ENCODE measurements at places on chromosomes 1 and 21.

DNA sequence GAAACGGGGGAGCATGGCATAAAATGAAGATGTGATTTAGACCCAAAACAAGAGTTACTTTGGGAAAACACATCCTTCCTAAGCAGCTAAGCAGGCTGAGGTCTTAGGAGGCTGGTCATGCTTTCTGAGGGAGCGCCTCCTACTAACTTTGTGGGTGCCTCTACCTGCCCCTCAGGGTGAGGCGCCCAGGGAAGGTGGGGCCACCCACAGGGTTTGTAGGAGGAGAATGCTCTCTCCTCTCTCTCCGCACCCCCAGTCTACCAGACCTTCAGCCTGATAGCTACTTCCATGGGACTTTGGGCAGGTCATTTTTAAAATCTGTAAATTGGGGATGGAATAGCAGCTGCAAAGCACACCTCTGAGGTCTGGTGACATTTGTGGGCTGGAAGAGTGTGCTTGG lies 23.8 kb downstream of the SLC27A3 start:
- DNase-seq, result no peak

- DNase-seq, result no peak
These were observed 53.8 kb downstream of the LYPLAL1 start for GRCh38 chr1:219227360-219228057.

DNA sequence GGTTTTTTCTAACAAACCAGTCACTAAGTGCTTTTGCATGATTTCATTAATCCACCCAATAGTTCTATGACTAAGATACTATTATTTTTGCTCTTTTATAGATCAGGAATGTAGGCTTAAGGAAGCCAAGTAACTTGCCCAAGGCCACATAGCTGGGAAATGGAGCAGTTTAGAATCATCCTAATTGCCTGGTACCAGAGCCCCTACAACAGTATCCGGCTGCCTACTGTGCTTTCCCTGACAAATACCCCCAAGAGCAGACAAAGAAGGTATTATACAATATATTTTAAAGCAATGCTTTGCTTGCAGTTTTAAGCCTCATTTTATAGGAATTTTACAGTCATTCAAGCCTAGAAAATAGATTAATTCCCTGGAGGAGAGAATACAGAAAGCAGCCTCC lies 45.5 kb upstream of the RASAL2 start:
- DNase-seq, result no peak

- DNase-seq, result no peak
These were observed 5.6 kb upstream of the ZNF496 start for GRCh38 chr1:247337250-247337746.

DNA sequence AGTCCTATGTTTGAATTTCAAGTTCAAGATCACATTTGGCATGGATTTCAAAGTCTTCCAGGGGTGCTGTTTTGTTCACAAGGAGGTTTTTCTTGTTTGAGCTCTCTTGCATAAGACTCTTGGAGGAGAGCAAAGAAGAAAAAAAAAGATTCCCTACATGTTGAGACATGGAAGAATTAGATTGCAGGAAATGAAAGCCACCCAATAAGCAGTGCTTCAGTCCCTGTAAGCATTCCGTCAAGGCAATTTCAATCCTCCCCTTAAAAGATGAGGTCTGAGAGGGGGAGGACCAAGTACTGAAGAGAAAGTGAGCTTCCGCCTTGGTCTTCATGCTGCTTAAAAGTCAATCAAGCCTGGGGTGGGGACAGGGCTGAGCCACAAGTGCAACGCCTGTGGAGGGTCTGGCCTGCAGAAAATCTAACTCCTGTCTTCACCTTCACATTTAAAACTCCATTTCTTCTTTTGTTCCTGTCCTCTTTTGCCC lies 50.2 kb downstream of the LPAR3 start:
- no peak for DNase-seq

GRCh38 chr1:175514387-175514953 lies 228.9 kb downstream of the TNR start:
- DNase-seq, result no peak

DNA sequence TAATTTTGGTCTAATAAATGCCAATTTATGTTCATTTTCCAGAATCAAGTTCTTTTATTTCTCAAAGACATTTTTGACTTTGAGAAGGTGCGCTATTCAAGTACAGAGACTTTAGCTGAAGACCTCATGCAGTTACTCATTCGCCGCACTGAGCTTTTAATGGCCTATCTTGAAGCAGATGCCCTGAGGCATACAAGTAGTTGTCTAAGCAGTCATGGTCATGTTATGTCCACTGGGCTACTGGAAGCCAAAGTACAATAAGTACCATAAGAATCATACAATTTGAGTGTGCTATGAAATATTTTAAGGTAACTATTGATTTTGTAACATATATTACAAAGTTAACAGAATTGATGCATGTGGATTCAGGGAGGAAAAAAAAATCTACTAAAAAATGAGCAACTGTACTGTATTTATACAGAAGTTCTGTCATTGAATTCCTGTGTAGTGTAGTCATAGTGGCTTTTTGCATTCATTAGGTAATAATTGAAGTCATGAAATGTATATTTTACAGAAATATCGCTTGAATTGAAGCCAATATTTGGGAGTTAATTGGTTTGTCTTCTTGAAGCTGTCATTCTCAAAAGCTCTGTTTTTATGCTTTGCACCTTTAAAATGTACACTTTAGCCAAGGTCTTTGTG lies 13.5 kb upstream of the NEXN start:
- no peak for DNase-seq

DNA sequence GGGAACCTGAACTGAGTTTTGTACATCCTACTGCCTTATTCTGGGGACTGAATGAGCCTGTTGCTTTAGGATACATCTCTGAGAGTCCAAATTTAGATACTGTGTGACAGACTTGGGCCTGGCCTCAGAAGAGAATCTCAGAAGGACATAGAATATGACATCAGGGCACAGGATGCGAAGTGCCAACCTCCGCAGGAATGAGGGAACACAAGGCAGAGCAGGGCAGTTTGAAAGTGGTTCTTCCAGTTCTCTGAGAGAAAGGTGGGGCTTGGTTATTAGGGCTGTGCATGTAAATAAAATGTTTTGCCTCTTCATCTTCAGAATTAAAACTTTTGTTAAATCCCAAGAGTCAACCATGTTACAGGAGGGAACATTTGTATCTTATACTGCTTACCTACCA lies 23.1 kb downstream of the TRAF5 start:
- no peak for DNase-seq

GRCh38 chr1:113396585-113396984 lies 6.3 kb downstream of the MAGI3 start:
- no peak for DNase-seq

GRCh38 chr1:48017716-48018115 lies 20.5 kb upstream of the TRABD2B start:
- DNase-seq, result no peak

DNA sequence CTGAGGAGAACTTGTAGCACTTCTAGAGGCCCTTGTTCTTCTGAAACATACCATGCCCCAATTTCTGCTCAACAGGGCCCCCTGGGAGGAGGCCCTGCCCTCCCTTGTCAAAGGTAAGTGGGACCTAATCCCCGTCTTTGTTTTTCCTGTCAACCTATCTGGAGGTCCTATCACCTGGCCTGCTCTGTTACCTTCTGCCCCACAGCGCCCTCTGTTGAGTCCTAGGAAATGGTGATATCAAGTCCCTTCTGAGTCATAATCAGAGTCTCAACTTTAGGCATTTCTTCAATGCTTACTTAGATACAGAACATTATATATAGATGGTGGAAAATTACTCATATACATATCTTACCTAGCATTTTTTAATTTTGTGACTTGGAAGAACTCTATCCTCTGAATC lies 28.2 kb upstream of the FCRL4 start:
- no peak for DNase-seq

DNA sequence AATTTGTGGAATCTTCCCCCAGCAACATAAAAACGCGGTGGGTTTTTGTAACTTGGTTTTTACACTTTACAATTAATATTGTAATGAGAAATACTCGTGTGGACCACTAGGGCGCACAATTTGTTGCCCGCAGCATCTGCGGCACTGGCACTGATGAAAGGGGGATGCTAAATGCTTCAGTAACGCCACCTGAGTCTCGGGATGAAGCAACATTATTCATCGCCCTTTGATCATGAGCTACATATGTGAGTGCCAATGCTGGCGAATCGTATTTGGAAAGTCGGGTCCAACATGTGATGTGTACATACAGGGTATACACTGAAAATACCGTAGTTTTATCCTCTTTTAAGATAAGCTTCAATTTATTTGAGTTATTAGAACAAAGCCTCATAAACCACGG lies 34.2 kb upstream of the COX20 start:
- peak; percentile 58 for DNase-seq

GRCh38 chr1:209879539-209879938 lies 51.8 kb downstream of the UTP25 start:
- peak; percentile 59 for DNase-seq

DNA sequence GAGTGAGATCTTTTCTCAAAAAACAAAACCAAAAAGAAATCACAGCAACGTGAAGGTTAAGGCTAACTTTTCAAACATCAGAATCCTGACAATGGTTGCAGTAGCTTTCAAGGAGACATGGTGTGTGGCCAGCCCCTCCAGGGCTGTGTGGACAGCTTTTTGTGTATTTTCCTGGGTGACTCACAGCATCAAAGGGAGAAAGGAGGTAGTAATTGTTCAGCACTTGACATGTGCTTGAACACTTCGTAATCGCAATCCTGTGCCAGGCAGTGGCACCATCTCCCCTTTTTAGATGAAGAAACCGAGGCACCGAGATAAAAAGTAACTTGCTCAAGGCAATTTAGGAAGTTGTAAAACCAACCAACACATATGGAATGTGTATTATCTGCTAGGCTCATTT lies 10.3 kb downstream of the NBL1 start:
- no peak for DNase-seq

DNA sequence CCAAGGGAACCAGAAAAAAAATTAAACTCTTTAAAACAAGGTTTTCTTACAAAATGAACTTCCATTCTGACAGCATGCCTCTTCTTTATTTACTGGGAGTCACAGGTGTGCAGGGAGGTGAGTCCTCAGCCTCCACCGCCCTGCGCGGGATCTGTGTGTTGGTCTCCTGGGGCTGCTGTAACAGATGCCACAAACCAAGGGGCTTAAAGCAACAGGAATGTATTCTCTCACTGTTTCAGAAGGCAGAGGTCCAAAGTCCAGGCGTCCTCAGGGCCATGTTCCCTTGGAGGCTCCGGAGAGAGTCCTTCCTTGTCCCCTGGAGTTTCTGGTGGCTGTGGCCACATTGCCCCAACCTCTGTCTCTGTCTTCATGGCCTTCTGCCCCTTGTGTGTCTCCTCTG lies 123.6 kb upstream of the C1orf174 start:
- DNase-seq, result no peak

- DNase-seq, result no peak
These were observed 6.2 kb downstream of the DISP3 start for GRCh38 chr1:11485191-11485590.

DNA sequence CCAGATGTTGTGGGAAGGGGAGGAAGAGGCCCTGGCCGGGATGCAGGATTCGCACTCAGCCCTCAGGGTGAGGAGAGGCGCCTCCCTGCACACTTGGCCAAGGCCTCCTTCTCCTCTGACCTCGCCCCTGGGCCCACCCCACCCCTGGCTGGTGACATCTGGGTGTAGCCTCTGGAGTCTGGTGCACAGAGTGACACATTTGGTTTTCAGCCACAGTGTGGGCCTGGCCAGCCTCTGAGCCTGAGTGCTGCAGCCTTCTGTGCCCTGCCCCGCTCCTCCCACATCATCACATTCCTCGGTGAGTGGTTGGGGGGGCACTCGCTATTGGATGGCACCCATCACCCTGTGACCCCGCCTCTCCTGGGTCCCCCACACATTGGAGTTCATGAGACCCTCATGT lies 45.8 kb downstream of the PRDM16 start:
- no peak for DNase-seq

DNA sequence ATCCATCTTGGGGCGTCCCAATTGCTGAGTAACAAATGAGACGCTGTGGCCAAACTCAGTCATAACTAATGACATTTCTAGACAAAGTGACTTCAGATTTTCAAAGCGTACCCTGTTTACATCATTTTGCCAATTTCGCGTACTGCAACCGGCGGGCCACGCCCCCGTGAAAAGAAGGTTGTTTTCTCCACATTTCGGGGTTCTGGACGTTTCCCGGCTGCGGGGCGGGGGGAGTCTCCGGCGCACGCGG lies 282 bp upstream of the SOD1 start:
- no peak for DNase-seq

DNA sequence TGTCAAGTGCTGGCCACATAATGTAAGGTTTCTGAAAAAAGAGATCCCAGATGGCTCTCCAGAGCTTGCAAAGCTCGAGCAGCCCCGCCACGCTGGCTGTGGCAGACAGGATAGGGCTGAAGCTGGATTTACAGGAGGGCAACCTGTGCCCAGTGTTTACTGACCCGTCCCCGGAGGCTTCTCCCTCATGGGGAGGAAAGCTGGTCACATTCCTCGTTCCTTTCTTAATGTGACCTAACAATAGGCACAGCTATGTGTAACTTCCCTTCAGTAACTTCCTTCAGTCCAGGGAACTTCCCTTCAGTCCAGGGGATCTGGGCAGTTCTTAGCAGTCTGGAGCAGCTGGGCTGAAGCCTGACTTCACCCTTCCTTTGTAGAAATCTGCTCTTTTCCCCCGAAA lies 7.7 kb downstream of the SLFNL1 start:
- DNase-seq, result no peak

GRCh38 chr1:153210206-153210605 lies 7.0 kb downstream of the LELP1 start:
- DNase-seq, result no peak

- no peak for DNase-seq
These were observed 462.3 kb downstream of the PTPRU start for GRCh38 chr1:29698626-29699025.

GRCh38 chr1:86938450-86938849 lies 24.0 kb downstream of the HS2ST1 start:
- no peak for DNase-seq

GRCh38 chr1:230661976-230662375 lies 19.7 kb downstream of the COG2 start:
- no peak for DNase-seq

DNA sequence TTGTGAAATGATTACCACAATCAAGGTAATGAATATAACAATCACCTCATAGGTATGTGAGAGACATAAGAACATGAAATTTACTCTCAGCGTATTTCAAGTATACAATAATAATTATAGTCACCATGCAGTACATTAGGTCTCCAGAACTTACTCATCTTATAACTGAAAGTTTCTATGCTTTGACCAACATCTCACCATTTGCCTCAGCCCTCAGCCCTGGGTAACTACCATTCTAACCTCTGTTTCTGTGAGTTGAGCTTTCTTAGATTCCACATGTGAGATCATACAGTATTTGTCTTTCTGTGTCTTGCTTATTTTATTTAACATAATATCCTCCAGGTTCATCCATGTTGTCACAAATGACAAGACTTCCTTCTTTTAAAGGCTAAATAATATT lies 57.3 kb downstream of the AGO3 start:
- no peak for DNase-seq

GRCh38 chr1:154716011-154716410 lies 108.0 kb upstream of the ADAR start:
- DNase-seq, result peak; percentile 62

- no peak for DNase-seq
These were observed 30.9 kb downstream of the ERG start for GRCh38 chr21:38467374-38467773.
